ENCODE measurements at places on chromosomes 11 and 22.

DNA sequence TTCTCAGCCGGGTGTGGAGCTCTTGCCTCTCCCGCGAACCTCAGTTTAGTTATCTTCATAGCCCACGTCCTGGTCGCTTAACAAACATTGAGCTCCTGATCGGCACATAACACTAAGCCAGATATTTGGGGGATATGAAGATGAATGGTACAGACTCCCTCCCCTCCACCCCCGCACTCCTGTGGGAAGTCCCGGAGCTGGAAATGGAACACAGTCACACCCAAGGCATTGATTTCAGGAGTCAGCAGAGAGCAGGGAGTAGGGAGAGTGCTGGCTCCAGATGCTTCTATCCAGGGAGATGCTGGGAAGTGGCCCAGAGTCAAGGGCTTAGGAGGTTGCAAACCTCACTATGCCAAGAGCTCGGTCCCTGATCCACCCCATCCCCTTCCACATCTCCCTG lies 26.1 kb upstream of the CABP7 start:
- DNase-seq = no peak

- no peak for DNase-seq
Observed at GRCh38 chr22:46511151-46512038, 26.0 kb downstream of the CELSR1 start.

DNA sequence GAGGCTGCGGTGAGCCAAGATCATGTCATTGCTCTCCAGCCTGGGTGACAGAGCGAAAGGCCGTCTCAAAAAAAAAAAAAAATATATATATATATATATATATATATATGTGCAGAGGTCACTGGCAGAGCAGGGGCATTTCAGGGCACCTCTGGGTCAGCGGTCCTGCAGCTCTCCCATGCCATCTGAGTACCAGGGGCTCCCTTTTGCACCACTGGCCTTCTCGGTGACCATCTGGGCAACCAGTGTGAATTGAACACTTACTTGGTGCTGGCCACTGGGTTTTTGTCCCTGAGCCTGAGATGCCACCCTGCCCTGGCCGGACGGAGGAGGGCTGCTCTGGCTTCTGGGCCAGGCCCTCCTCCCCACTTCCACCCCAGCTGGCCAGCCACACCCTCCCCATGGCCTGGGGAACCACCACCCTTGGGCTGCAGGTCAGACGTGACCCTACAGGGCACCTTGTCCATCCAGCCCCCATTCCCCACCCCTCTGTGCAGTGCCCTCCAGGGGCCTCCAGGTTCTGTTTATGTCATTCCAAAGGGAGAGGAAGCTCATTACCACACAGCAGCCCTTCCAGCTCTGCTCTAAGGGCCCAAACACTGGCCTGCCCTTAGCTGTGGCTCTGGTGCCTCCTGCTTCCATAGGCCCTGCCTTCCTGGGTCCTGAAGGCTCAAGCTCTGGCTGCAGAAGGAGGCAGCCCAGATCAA lies 10.3 kb downstream of the MAPK8IP1 start:
- DNase-seq = no peak

- DNase-seq = no peak
Observed at GRCh38 chr22:46293577-46294260, 3.0 kb upstream of the GTSE1 start.

- no peak for DNase-seq
Observed at GRCh38 chr22:47151064-47151463, 388.6 kb downstream of the TBC1D22A start.

DNA sequence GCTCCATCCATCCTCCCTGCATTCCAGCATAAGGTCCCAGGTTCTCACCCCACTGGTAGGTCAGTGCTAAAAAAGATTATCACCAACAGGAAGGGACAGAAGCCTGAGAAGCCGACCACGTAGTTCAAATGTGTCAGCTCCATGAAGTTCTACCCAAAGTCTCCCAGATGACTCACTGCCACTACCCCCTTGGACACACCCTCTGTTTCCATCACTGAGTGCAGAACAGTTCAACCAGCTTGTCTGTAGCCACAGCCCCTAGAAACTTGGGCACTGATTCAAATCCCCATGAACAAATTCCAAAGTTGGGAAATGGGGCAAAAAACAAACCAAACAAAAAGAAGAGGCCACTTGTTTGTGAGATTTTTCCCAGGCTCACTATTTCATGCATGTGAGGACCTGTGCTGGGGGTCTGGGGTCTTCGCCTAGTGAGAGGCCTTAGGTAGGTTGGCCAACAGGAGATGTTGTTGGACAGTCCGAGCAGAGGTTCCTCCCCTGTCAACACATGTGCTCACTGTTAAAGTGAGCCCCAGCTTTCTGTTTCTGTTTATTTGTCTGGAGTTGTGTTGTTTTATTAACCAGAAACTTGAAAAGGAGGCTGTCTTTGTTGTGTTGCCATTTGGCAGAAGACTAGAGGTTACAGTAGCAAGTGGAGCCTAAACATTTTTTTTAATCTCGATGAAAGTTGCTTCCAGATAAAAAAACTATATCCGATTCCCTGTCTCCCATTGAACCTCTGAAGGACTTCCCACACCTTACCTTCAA lies 24.2 kb upstream of the FLI1 start:
- DNase-seq = no peak
